ENCODE measurements at places on chromosomes 1 and 21.

- no peak for DNase-seq
These were observed 38.6 kb upstream of the EPS8L3 start for GRCh38 chr1:109802136-109802900.

DNA sequence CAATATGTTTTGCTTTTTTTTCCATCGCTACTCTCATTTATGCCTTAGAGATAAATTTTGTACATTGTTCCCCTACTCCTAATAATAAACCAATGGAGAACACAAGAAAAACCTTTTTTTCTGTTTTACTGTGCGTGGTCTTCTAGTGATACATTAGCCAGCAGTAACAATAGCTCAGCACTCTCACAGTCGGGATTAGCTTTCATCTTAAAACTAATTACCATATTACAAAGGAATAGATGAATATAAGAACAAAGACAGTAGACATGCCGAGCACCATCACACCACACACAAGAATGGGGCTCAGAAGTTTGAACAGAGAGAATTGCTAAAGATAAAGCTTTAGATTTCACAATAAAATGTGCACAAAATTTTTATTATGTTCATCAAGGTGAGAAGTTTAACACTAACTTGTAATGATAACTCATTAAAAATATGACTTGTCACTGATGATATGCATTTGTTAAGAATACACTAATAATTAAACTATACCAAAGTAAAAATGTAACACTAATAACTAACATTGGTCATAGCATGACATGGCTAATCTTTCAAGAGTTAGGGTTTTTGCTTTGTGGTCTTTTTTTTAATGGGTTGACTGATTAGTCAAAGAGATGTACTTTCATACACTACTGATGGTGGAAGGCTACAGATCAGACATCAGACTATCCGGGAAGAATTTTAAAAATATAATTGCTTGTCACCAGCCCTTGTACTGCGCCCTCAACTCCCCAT is 61.8 kb downstream of the EXTL2 start:
- no peak for DNase-seq

DNA sequence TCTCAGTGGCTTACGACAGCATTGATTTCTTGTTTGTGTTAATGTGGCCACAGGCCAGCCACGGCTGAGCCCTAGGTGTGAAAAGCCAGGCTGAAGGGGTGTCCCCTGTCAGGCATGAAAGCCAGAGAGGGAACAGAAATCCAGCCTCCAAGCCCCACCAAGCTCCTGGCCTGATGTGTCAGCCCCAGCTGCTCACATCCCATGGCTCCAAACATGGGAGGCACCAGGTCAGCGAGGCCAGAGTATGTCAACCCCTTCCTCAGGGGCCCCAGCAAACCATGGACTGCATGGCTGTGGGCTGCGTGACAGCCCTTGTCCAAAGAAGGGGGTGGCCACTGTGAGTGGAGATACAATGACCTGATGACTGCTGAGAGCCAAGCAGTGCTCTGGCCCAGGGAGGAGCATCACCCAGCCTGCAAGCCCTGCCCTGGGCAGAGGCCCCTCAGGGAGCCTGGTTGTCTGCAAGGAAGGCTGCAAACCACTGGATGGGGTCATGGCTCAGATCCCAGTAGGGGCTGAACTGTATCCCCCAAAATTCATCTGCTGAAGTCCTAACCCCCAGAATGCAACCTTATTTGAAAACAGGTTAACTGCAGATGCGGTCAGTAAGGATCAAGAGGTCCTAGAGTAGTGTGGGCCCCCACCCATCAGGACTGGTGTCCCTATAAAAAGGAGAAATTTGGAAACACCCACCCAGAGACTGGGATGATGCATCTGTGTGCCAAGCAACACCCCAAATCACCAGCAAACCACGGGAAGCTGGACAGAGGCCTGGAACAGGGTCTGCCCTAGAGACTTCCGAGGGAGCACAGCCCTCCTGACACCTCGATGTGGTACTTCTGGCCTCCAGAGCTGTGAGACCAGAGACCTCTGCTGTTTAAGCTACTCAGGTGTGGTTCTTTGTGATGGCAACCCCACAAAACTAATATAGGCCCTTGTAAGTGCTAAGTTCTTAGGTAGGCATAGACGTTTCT is 3.3 kb upstream of the MX2 start:
- DNase-seq = peak; percentile 76

DNA sequence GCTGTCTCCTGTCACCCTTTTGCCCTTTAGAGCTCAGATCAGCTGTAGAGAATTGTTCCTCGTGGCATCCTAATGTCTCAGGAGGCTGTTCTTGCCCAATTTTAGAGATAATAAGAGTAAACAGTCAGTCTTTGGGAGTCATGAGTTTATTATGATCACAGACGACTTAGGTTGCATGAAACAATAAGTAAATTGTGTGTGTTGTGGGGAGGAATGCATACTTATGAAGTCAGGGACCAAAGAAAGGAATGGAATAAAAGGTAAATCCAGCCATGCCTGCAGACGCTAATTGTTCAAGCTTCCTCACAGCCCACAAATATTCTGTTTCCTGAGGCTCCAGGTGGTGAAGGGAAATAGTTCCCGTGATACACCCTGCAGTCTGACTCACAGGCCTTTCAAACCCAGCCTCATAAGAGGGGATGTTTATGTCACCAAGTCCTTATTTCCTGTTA is 897 bp downstream of the EPHX4 start:
- no peak for DNase-seq

- no peak for DNase-seq
These were observed 79.7 kb downstream of the KIF26B start for GRCh38 chr1:245234217-245235081.

DNA sequence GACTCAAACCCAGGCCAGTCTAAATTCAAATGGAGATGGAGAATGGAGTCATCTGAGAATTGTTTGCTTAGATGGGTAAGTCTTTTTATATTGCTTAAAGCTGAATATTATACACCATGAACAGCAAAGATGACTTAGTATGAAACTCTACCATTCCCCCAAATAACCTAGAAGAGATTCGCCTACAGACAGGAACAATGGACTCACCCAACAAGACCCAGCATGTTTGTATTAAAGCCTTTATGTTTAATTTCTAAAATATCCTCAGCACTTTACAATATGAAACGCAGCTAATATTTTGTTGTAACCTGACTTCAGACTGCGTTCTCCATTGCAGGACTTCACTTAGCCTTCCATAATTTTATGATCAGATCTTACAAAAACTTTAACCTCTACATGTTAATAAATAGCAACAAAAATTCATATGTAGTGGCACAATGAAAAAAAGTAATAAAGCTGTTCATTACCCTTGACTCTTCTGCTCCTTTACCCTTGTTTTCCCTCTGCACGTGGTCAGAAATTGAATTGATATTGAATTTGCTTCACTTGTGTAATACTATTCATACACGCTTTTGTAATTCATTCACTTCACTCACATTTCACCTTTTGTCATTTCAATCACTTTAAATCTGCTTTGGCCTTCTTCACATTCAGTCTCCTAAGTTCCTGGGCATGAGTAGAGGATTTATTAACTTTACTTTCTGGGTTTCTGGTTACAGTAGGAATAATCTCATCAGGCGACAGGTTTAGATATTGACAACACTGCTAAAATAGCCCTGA is 177.3 kb upstream of the PTBP2 start:
- DNase-seq = no peak

DNA sequence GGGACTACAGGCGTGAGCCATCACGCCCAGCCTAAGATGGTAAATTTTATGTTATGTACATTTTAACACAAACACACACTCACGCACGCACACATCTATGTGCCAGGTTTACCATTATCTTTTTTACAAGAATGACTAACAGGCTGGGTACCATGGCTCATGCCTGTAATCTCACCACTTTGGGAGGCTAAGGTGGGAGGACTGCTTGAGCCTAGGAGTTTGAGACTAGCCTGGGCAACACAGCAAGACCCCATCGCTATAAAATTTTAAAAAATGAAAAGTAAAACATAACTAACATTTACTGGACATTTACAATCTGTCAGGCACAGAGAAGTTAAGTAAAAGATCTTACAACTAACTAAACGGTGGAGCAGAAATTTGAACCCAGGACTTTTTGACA is 14.7 kb downstream of the GATAD2B start:
- DNase-seq = no peak

GRCh38 chr1:220207411-220207810 is 64.8 kb downstream of the RAB3GAP2 start:
- no peak for DNase-seq

DNA sequence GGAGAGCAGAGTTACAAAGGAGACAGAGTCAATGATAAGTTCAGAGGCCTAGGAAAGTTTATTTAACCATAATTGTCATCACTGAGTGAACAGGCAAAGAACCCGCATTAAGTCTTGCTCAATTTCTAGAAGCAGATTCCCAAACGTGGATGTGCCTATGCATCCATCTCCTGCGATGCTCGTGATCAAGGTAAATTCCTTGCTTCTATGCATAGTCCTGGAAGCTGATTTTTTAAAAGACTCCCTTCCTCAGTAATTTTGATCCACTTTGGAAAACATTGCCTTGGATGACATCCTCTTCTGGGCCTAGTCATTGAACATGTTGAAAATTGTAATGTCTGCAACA is 116.4 kb downstream of the TNFSF18 start:
- DNase-seq = no peak

- no peak for DNase-seq
These were observed 323.4 kb upstream of the VAMP3 start for GRCh38 chr1:7447736-7448135.

- DNase-seq = no peak
These were observed 290.3 kb upstream of the SGIP1 start for GRCh38 chr1:66243548-66244130.

DNA sequence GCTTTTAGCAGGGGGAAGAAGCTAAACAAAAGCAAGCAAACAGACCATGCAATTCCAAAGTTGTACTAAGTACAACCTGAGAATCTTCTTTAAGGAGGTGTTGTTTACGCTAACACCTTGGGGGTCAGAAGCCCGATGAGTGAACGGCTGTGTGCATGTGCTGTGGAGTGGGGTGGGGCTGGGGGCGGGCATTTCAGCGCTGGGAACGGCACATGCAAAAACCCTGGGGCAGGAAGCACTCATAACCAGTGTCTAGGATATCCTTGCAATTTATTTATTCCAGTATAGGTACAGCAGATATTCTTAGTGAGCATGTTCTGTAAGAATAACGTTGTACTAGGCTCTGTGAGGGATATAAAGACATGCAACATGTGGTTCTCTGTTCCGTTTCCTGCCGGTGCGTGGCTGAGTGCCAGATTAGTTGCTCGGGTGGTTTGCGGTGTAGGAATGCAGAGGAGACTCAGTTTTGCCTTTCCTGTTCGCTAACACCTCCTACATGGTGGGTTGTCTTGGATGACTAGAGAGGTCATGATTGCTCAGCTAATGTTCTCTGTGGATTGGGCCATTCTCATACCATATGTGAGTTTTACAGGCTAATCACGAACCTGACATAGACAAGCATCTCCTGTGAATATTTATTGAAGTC is 3.7 kb downstream of the FASLG start:
- DNase-seq = no peak

DNA sequence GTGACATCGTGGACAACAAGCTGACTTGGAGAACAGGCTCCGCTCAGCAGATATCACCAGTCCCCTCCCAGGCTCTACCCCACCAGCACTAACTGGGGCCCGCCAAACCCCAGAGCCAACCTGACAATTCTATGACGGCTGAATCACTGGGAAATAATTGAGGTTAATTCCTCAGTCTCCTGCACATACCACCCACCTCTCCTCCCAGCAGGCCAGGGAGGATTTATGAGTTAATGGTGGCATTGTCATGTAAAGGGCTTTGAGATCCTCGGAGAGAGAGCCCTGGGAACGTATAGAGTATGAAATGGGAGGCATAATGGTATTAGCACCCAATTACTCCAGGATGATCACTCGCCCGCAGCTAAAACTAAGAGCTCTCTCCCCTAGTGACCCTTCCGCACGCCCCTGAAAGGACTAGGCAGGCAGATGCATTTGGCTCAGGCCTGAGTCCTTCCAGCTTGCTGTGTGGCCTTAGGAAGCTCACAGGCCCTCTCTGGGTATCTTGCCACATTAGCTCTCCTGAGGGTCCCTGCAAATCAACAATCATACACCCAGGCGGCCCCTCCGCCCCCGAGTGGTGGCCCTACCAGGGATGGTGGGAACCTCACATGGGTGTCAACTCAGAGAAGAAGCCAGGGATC is 27.3 kb upstream of the PAX7 start:
- DNase-seq = no peak

GRCh38 chr21:32411350-32412161 is 950 bp upstream of the EVA1C start:
- DNase-seq = no peak

- DNase-seq = no peak
These were observed 484.9 kb downstream of the SETD4 start for GRCh38 chr21:35575280-35575915.

DNA sequence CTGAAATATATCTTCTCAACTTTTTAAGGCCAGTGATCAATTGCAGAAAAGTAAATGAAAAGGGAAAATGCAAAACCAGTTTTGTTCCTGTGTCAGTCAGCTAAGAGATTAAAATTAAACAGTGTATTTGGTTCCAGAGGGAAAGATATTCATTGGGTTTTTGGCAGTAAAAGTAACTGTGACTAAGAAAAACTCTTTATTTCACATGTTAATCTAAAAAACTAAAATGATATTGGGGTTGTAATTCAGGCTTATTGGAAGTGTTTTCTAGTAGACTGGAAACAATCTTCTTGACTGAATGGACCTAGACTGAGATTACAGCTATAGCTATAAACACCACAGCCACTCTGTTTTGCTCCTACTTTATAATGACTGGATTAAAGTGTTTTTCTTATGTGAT is 413.9 kb downstream of the ADGRL2 start:
- no peak for DNase-seq

DNA sequence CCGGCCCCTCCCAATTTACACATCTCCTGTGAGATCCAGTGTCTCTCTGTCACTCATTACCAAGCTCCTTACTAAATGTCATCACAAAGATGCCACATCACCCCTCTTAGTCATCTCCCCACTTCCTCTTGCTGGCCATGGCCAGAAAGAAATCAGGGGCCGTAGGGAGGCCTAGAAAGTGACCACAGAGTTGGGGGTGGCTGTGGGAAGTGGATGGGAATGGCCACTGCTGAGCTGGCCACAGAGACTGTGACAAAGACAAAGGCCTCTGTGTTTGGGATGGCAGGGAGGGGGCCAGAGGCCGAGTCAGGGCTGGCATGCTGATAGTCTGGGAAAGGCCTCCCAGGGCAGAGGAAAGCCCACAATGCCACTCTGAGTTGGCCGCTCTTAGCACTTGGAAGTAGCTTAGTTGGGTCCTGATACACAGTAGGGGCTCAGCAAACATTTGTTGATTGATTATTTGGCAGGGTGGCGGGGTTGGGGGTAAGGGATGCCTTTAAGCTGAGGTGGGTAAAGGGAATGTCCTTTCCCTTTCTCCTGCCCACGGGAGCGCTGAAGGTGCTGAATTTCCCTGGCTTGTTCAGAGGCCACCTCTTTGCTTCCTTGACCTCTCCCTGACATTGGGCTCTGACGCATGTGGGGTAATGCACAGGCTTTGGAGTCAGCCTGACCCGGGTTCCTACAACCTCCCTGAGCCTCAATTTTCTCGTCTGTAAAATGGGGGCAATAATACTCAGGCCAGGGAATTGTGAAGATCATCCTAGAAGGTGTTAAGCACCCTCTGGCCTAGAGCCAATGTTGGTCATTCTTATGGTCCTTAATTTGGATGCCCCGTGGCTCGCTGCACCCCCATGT is 13.2 kb downstream of the NAV1 start:
- no peak for DNase-seq

- DNase-seq = no peak
These were observed 2.0 kb downstream of the CCDC24 start for GRCh38 chr1:43993206-43993914.

GRCh38 chr1:166489670-166490436 is 323.1 kb upstream of the FAM78B start:
- no peak for DNase-seq

Measured in osteocyte (in vitro differentiated cells).